ENCODE measurements at places on chromosomes 3 and 15. TPM values are rescaled to one million over a fixed set of nuclear protein-coding genes. Genes with fewer than 3 reads are reported as not detected.

DNA sequence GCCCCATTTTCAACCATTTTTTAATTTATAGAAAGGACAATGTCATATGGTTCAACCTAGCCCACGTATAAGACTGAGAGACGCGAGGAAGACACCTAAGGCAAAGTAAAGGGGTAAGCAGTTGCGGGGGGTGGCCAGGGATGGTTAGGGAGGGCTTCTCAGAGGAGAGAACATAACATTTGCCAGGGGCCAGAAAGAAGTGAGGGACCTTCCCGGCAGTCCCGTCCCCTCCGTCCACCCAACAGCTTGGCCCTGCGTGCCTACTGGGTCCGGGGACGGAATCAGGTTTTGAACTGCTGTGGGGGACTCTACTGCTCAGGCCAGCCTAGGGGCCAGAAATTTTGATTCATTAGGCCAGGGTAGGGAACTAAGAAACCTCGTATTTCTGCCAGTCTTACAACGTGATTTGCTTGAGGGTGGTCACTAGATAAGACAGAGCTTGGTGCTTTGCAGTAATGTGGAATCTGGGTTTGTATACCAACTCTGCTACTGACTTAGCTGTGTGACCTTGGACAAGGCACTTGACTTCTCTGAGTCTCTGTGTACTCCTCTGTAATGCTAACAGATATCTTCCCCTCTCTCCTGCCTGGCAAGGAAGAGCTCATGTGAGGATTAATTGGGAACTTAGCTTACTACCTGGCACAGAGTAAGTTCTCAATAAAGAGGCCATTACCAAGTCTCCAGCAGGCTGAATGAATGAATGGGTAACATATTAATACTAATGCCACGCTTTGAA, 734 bp upstream of the SLC6A20 start:
- no peak for DNase-seq

DNA sequence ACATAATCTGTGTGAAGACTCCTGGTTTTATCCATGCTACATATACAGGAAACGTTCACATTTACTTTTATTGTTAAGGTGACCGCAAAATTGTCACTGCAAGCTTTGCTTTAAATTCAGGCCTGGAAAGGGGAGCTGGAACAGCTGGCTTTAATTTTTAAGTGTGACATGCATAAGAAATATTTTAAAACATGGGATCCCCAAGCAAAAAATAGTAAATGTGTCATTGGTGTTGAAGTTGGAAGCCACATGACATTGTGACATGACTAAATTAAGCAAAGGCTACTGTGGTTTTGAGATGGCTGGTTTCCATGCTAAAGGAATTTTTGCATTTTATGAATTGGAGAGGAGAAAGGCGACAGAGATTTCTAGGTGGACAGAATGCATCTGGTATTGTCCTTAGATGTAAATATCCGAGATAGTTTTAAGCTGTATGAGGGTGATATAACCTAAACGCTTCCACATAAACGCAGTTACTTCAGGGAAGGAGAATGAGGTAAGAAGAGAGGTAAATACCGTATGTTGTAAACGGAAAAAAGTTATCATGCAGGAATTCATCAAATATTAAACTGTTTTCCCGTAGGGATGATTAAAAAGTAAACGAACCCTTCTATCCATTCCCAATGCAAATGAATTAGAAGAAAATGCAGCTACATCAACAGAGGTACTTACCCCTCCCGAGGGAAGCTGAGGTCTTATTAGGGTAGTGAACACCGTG, 927 bp upstream of the FYTTD1 start:
- no peak for DNase-seq

DNA sequence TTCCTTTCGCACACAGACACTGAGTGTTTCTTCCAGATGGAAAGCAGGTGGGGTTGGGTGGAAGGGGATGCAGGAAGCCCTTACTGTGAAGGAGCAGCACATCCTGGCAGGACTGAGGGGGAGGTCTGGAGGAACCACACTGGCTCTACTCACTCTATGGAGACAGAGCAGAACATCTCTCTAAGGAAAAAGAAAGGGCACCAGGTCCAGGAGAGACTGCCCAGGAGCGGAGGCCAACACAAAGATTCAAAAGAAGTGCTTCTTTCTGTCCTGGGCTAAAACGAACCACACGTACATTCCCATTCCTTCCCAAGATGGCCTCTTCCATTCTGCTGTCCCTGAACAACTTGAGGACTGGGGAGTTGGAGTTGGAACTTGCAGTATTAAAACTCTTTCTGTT, 13.8 kb upstream of the VIPR1 start:
- no peak for DNase-seq

DNA sequence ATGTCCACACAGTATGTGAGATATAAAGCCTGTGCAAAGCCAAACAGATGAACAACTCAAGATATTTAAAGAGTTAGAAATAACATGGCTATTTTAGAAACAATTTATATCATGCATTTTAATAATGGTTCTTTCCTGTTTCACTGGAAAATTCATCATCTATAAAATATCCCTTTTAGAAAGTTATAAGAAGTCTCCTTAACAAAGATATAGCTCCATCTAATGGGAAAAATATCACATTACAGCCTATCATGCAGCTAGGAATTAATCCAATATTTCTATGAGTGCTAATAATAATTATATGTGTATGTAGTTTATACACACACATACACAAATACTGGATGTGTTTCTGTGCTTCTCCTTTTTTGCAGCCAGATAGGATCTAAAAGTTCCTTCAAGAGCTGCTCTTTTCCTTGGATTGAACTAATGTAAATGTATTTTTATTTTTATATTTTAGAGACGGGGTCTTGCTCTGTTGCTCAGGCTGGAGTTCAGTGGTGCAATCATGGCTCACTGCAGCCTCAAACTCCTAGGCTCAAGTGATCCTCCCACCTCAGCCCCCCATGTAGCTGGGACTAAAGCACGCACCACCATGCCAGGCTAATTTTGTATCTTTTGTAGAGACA, 21.6 kb downstream of the RPL22L1 start:
- DNase-seq: no peak

- no peak for DNase-seq
Observed at GRCh38 chr3:114329823-114330222, 36.0 kb downstream of the TIGIT start.

- no peak for DNase-seq
Observed at GRCh38 chr3:129277829-129278271, 820 bp upstream of the HMCES start.

Gene POPDC2
- total RNA-seq: 3.6 TPM

Gene PLS1
- total RNA-seq: 4.0 TPM

All from natural killer cell treated with Interleukin-12 subunit alpha and Interleukin-12 subunit beta and Interleukin-15 and Interleukin-18, amount 100 ng/mL, for 72 hours (primary cell).